Activated naive CD4-positive, alpha-beta T cell treated with anti-CD3 and anti-CD28 coated beads for 36 hours (primary cell): ENCODE measurements at places on chromosomes 11 and 22.

- DNase-seq, result no peak
These were observed 4.9 kb downstream of the SULT4A1 start for GRCh38 chr22:43857367-43857766.

DNA sequence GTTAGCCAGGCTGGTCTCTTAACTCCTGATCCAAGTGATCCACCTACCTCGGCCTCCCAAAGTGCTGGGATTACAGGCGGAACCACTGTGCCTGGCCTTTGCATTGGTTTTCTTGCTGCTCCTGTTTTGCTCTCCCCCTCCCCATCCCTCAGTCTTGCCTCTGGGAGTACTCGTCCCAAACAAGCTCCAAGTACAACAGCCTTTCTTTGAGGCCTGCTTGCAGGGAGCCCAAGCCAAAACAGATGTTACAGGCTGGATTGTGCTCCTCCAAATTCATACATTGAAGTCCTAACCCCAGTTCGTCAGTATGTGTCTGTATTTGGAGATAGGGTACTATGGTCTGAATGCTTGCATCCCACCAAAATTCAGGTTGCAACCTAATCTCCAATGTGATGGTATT, 8.6 kb downstream of the IGLL1 start:
- DNase-seq, result no peak

- DNase-seq, result no peak
These were observed 85.3 kb upstream of the MYO18B start for GRCh38 chr22:25656724-25657123.

DNA sequence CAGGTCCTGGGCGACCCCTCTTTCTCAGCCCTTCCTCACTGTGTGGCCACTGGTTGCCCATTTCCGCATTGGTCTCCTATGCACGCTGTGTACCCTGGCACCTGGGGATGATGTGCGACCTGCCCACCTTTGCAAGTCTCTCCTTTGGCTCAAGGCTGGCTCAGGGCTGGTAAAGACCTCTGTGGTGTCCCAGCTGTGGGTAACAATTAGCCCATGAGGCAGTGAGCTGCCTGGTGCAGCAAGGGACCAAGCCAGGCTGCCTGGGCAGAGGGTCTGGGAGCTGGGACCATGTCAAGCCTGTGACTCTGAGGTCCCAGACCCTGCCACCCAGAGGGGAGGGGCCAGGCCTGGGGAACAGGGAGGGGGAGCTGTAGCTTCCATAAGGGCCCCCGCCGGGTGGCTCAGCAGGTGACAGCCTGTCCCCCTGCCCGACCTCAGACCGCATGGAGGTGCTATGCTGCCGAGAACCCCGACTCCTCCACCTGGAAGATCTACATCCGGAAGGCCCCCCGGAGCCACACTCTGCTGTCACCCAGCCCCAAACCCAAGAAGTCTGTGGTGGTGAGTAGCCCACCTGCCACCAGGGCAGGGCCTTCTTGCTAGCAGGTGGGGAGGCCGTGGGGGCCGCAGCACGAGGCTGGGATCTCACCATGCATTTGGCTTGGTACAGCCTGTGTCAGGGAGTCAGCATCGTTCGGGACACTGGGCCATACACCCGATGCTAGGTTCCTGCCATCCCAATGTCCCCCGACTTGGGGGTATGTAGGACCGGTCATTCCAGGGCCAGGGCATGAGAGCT, 112.5 kb downstream of the KCNQ1OT1 start:
- DNase-seq, result no peak

- DNase-seq, result no peak
These were observed 1.2 kb downstream of the ACRV1 start for GRCh38 chr11:125679397-125679796.

DNA sequence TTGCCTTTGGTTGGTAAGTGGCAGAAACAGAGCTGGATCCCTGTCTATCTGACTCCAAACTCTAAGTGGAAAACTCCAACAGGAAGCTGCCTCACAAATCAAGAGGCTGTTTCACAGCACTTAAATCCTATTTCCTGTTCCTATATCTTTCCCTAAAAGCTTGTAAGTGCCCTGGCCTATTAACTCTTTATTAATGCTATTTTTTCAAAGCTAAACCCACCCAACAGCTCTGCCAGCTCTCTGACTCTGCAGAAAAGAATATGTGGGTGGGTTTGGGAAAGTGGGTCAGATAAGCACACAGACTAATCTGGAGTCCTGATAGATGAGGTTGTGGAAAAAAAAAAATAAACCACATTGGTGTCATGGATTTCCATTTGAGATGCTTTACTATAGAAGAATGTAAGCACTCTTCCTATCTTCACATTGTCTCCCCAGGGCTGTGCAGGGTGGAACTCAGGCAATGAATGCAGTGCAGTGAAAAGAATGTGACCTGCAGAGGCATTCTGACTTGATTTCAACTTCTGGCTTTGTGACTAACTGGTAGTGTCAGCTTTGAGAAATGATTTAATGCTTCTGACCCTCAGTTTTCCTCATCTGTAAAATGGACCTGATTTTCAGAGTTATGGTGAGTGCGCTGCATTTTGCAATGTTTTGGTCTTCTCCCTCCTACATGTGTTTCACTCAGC, 125.6 kb downstream of the AASDHPPT start:
- DNase-seq, result no peak

DNA sequence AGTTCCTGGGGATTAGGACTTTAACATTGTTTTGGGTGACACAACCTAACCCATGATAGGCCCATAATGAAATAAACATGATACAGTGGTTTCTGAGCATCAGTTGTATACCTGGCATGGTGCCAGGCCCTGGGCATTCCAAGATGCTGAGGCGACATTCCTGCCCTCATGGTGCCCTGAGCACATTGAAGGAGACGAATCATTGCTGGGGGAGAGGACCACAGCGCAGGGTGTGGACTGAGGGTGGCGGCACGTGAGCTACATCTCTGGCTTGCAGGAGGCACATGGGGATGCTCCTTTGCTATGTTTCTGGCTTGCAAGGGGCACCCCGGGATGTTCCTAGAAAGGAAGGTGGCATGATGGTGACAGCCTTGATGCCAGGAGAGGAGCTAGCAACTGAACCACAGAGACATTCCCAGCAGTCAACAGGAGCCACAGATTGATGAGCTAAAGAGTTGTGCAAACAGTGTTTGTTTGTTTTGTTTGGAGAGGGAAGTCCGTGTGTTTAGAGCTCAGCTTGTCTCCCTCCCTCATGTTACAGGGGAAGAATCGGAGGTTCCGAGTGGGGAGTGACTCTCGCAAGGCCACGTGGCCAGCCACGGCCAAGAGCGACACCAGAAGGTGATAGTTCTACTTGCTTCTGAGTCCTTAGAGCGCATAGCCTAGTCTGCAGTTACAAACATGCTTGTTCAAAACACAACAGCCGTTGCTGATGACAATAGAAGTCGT, 106.4 kb downstream of the MIAT start:
- no peak for DNase-seq

- peak; percentile 36 for DNase-seq
These were observed 12.7 kb downstream of the C11orf91 start for GRCh38 chr11:33687733-33688479.

GRCh38 chr22:46428171-46428570, 92.7 kb downstream of the TRMU start:
- DNase-seq, result no peak

DNA sequence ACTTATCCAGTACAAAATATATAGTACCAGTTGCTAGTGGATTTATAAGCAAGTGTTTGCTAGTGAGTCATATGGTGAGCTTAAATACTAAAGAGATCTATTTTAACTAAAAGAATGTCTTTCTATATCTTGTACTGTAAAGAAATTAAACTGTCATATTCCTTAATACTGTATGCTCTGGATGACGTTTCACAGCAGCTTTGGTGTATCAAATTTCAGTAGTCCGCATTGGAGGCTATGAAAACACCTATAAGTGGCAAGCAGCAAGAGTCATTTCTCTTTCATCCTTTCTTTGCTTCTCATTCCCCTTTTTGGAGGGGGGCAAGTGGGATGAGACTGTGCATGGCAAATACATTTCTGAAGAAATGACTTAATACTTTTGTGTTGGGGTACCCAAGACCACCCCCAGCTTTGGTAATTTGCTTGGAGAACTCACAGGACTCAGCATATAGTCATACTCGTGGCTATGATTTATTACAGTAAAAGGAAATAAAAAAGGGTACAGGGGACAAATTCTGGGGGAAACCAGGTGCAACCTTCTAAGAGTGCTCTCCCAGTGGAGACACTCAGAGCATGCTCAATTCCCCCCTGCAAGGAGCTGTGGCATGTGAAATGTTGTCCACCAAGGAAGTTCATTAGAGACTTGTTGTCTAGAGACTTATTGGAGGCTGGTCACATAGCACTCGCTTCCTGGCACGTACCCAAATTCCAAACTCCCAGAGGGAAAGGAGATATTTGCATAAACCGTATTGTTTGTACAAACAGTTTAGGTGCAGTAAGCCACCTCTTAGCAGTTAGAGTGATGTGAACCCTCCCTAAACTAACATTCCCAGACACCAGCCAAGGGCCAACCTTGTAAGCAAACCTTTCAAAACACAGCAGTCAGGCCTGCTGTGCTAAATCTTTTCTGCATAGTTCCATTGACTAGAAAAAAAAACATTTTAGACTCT, 210.8 kb downstream of the PGR start:
- no peak for DNase-seq

GRCh38 chr22:30304495-30305244, 15.4 kb upstream of the CASTOR1 start:
- no peak for DNase-seq

GRCh38 chr11:87583931-87584330, 546.2 kb downstream of the TMEM135 start:
- DNase-seq, result no peak

DNA sequence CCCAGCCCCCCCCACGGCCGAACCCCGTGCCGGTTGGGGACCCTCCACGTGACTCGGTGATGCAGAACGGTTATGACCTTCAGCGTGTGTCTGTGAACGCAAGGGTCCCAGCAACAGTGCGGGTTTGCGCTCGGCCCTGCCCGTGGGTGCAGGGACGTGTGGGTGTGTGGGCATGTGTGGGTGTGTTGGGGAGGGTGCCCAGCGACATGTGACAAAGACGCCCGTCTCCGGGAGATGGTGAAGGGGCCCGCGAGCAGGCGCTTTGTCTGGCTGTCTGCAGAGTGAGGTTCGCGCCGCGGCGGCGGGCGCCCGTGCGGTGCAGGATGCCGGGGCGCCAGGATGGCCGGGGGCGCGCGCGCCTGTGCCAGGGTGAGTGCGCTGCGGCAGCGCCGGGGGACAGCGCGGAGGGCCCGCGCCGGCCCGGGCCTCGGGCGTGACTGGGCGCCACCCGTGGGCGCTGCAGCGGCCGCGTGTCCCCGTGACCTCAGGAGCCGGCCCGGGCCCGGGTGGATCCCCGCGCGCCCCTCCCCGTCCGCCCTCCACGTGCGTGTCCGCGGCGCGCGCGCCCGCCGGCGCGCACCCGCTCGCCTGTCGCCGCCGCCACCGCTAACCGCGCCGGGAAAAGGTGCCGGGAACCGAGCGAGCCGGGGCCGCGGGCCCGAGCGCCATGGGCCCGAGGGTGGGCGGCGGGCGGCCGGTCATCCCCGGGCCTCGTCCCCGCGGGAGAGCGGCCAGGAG, at the start of gene LRFN4:
Gene LRFN4 (plus strand): TSS at position 569 of the 738 bp plus-strand sequence. CDS start 681 bp downstream, outside the sequence.
- peak; percentile 28 for DNase-seq

DNA sequence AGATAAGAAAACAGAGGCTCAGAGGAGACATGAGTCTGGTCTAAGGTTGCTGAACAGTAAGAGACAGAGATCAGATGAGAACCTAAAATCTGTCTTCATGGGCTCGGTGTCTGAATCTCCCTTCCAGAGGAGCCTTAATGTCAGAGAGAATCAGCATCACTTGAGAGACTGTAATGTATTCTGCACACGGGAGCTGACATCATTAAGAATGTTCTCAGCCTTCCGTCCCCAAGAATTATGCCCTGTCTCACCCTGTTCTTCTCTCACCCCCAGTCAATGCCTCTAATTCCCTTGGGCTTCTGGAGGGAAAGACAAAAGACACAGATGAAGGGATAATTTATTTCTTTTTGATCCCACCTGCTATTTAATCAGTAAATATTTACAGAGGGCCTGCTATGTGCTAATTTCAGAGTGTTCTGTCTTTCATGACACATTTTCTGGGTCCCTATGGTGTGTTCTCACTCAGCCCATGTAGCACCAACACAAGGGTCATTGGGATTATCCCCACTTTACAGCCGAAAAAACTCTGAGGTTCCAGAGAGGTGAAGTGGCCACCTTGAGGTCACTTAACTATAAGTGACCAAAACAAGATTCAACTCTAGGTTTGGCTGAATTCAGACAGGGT, 61.8 kb downstream of the CD82 start:
- no peak for DNase-seq

DNA sequence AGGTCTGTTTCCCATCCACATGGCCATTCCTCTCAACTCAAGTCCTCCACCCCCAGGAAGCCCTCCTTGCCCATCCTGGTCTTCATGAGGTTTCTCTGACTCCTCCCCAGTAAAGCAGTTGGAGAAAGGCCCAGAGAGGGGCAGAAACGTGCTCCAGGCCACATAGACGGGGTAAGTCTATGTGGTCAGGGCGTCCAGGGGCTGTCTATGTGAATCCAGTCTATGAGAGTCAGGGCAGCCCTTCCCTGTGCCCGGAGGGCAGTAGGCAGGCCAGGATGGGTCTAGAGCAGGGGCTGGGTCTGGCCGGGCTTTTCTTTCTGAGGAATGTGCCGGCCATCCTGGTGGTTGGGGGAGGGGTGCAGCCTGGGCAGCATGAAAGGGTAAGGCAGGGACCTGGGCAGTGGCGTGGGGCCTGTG, 11.7 kb downstream of the GUCD1 start:
- DNase-seq, result no peak

- no peak for DNase-seq
These were observed 45.3 kb downstream of the SMIM38 start for GRCh38 chr11:69201066-69201365.

- peak; percentile 10 for DNase-seq
These were observed 47.2 kb downstream of the MRGPRX2 start for GRCh38 chr11:19013181-19013857.

GRCh38 chr22:17581056-17581455, 17.8 kb downstream of the SLC25A18 start:
- DNase-seq, result no peak

DNA sequence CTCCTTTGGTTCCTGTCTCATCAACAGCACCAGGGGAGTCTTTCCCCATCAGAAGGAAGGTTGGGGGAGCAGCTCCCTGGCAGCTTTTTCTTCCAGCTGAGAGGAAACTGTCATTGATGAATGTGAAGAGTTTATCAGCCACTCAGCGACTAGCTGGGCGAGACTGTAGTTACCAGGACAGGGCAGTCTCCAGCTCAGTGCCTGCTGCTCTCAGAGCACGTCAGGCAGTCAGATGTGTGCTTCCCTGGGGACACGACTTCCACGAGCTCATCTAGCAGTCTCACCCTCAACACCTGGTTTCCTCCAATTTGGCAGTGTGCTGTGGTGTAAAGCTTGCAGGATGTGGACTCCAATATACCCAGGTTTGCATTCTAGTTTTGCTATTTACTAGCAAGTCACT, 12.5 kb upstream of the C1QTNF4 start:
- no peak for DNase-seq

GRCh38 chr11:74221816-74222215, 50.7 kb downstream of the PPME1 start:
- DNase-seq, result no peak
